Activated CD4-positive, alpha-beta T cell treated with anti-CD3 and anti-CD28 coated beads, Interleukin-2, amount 10 ng/mL, durations not matched to agents 24 days and 14 days (primary cell): ENCODE measurements at places on chromosomes 2 and 18. TPM values are rescaled to one million over a fixed set of nuclear protein-coding genes. Genes with fewer than 3 reads are reported as not detected.

Gene SLC16A14
- total RNA-seq: 4.0 and 5.1 TPM in 2 replicates

Gene SH2D6
- total RNA-seq: 0.69 and 0.96 TPM in 2 replicates

Gene CAB39
- total RNA-seq: 166 and 168 TPM in 2 replicates

Gene FAM161A
- 3.8 and 4.5 TPM in 2 replicates for total RNA-seq

Gene MAPK4
- total RNA-seq: not detected in 2 replicates

Gene IL36RN
- not detected in 2 replicates for total RNA-seq
